Activated CD8-positive, alpha-beta memory T cell treated with anti-CD3 and anti-CD28 coated beads, Interleukin-2, amount 50 U/mL, for 48 hours (primary cell): ENCODE measurements at places on chromosomes 13 and 19.
A peak's percentile ranks its signal among the peaks of the same experiment; 100 is the strongest.

DNA sequence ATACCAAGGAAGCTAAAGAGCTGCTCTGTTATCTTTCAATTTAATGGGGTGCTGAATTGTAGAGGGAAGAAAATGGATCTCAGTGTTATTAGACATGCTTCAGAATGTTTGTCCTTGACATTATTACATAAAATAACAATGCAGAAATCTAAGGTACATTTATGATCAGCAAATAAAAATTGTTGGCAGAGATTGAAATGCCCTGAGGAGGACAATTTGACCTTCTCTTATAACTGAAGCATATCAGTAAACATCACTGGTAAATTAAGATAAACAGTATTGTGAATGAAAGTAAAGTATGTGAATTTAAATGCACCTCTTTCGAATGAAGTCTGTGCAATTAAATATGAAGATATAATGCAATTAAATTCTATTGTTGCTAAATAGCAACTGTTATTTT, 1362.1 kb upstream of the ATXN8OS start:
- DNase-seq = no peak

GRCh38 chr19:36420961-36421748, 2.7 kb upstream of the ZFP82 start:
- DNase-seq = no peak

GRCh38 chr13:27229642-27230041, 21.7 kb upstream of the RPL21 start:
- no peak for DNase-seq

DNA sequence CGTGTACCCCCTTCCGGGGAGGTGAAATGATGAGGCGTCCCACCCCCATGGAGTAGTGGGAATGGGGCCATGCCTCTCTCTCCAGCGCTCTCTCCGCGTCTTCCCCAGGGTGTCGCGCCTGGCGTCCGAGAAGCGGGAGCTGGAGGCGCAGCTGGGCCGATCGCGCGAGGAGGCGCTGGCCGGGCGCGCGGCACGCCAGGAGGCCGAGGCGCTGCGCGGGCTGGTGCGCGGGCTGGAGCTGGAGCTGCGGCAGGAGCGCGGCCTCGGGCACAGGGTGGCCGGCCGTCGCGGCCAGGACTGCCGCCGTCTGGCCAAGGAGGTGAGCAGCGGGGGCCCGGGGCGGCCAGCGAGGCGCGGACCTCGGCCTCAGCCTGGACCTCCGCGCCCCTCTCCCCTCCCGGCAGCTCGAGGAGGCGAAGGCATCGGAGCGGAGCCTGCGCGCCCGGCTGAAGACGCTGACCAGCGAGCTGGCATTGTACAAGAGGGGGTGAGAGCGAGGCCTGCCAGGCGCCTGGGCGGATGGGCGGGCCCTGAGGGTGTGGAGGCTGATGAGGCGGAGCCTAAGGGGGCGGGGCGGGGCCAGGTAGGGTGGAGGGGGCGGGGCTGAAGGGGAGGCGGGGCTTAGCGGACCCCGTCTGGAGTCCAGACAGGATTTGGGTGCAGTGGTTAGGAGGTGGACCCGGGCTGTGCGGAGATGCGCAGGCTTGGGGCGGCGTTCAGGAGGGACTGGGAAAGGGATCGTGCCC, 7.7 kb downstream of the PGLYRP1 start:
- DNase-seq = peak; percentile 81

GRCh38 chr19:14085309-14085995, at the start of gene C19orf67:
TSS of gene C19orf67 (minus strand) at chr19:14085783. CDS start at chr19:14085627, 156 bp downstream.
- no peak for DNase-seq

DNA sequence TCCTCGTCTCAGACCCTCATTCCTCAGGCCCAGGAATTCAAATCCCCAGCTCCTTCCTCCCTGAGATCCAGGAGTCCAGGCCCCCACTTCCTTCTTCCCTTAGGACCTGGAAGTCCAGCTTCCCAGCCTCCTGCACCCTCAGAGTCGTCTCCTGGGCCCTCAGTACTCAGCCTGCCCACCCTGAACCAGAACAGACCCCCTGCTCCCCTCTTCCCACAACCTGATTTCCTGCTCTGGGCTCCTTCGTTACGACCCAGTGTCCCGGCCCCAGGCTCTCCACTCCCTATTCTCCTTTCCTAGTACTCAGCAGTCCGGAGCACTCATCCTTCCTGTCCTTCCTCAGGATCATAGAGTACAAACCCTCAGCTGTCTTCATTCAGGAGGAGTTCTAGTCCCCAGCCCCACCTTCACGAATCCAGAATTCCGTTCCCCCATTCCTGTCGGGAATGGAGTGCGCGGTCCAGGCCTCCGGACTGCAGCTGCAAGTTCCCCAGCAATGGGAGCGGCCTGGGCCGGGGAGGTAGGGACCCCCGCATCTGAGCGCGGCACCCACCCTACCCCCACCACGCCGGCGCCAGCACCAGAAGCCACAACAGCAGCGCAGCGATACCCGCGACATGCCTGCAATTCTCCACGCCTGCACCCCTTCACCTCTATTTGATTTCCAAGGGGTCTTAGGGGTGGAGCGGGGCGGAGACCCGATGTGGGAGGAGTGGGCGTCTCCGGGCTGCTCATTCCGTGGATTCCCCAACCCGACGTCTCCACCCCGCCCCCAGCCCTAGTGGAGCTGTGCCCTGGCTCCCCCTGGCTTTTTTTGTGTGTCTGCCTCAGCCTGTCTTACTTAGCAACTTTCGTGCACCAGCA, 12.7 kb downstream of the EGLN2 start:
- DNase-seq = no peak

- DNase-seq = no peak
Measured at GRCh38 chr13:71359641-71360040, 507.4 kb downstream of the DACH1 start.

DNA sequence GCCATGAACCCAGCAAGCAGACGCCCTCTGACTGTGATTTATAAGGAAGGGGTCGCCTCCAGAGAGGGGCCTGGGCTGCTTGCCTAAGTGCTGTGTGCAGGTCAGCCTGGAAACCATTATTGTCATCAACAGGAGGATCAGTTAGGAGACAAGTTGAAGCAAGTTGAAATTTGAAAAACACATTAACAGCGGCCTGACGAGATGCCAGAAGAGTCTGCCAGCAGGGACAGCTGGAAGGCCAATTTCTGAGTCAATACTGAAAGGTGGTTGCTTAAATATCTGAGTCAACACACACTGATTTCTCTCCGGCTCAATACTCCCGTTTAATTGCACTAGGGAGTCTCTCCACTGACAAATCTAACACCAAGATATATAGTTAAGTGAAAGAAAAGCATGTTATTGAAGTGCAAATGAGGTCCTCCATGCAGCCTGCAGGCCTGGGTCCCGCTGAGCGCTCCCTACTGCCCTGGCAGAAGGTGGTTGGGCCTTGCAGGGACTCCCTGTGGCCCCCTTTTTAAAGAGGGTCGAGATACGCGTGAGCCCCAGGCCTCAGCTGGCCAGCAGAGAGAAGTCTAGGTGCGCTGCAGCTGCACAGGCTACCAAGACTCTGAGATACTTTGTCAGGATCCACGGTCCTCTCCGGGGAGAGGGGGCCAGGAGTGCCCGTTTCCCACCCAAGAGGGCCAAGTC, 91.1 kb downstream of the RNASEH2B start:
- no peak for DNase-seq

GRCh38 chr13:31327182-31327860, 127.5 kb downstream of the B3GLCT start:
- DNase-seq = no peak

GRCh38 chr19:33396701-33397535, 23.4 kb downstream of the CEBPG start:
- no peak for DNase-seq

DNA sequence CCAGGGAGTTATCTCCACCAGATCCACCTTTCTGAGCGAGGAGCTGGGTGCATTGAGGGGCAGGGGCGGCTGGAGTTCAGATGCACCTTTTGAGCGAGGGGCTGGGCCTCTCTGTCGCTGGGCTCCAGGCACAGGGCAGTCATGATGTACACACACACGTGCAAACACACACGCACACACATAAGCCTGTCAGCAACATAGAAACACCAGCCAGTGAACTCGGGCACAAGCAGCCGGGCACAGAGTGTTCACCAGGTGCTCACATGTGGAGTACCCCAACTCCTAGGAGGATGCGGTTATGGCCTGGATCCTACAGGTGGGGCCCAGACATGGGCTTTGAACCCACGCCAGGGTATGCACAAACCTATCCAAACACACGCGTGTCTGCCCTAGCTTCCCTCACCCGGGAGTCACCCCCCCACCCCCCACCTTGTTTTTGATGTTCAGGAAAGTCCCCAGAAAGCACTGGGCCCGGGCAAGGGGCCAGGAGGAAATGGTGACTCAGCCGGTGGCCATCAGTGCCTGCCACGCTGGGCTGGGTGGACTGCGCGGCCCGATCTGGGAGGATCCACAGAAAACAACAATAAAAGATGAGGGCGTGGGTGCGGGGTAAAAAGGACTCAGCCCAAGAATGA, 13.3 kb downstream of the ARRDC2 start:
- DNase-seq = peak; percentile 72

GRCh38 chr13:52001120-52001731, 10.0 kb downstream of the ATP7B start:
- no peak for DNase-seq

GRCh38 chr13:41780715-41781706, 179.9 kb downstream of the VWA8 start:
- no peak for DNase-seq

GRCh38 chr13:90352763-90353162, 994.7 kb upstream of the MIR17HG start:
- DNase-seq = no peak

GRCh38 chr13:76853921-76854608, 32.1 kb downstream of the KCTD12 start:
- DNase-seq = no peak

- no peak for DNase-seq
Measured at GRCh38 chr13:80778297-80778696, 437.4 kb upstream of the SPRY2 start.

DNA sequence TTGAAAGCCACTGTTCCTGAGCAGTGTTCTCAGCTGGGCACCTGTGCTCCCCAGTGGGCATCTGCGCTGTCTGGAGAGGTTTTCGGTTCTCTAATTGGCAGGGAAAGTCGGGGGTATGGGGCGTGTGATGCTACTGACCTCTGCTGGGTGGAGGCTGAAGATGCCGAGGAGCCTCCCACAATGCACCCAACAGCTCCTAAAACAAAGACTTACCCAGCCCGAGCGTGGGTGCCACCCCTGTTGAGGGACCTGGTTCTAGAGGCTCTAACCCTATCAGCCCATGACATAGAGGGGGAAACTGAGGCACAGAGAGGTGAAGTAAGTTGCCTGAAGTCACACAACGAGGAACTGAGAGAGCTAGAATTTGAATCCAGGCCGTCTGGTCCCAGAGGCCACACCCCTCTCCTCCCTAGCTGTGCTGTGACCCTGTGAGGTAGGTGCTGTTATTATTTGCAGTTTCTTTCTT, 2.3 kb downstream of the SPACA4 start:
- no peak for DNase-seq

- DNase-seq = no peak
Measured at GRCh38 chr13:81058916-81059290, 718.0 kb upstream of the SPRY2 start.

DNA sequence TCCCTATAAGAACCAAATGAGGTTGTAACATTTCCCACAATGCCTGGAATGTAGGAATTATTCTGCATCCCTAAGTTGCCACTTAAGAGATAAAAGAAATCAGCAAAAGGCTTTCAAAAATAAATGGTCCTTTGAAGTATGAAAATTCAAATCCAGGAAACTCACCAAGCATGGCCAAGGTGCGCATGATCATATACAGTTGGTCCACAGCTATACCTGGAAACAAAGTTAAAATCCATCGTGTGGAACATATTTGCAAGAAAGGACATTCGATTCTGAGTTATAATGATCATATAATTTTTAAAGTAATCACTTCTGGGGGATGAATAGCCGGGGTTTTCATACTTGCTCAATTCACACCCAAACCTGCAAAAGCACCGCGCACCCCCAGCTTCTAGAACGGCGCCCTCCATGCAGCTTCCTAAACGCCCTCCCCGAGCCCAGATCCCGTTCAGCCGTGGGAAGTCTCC, 525 bp downstream of the CARS2 start:
- no peak for DNase-seq

GRCh38 chr19:3142781-3143337, 7.0 kb downstream of the GNA15 start:
- DNase-seq = no peak

GRCh38 chr13:20664351-20664750, 39.1 kb upstream of the IL17D start:
- no peak for DNase-seq

GRCh38 chr13:79987323-79987722, 353.6 kb downstream of the SPRY2 start:
- no peak for DNase-seq

DNA sequence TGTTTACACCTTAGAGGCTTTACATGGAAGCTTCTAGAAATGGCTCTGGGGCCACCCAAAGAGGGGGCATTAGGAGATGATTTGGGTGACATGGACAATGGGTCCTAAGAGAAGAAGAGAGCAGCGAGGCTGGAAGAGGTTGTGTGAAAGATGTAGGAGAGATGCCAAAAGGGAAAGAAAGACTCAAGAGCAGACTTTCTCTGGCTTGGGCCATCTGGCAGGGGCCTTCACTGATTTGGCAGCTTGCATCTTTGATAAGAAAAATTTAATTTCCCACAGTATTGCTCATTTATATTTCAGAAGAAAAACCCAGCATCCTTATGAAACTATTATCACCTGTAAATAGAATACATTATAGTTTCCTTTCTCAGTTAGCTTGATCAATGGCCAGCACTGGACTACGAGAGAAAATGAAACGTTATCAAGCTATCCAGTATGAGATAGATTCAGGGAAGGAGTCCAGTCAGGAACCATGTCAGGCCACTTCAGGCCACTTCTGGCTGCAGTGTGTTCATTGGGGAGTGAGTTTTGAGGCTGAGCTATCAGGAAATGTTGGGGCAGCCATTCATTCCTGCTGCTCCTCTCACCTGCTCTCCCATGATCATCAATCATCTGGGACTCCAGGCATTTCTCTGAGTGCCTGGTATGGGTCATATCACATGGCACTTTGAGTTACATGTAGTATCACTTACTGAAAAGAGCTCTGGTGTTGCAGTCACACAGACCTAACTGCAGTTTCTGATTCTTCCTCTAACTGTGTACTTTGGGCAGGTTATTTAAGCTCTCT, 10.3 kb downstream of the SCEL start:
- DNase-seq = no peak

DNA sequence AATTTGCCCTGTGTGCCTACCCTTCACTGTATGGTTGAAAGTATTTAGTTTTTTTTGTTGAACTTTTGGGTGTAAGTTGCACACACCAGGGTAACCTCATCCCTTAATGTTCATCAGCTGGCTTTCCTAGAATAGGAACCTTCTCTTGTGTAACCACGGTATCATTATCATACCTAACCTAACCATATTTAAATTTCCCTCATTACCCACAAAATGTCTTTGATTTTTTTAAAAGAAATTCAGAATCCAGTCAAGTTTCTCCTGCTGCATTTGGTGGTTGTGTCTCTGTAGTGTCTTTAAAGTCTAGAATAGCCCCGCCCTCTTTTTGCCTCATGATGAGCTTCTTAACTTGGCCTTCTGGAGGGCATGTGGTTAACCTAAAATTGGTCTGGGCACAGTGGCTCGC, 80.3 kb downstream of the RYR1 start:
- DNase-seq = no peak

GRCh38 chr19:19356901-19357566, 36.4 kb downstream of the MAU2 start:
- DNase-seq = no peak
